ENCODE measurements at places on chromosomes 3 and 15.

DNA sequence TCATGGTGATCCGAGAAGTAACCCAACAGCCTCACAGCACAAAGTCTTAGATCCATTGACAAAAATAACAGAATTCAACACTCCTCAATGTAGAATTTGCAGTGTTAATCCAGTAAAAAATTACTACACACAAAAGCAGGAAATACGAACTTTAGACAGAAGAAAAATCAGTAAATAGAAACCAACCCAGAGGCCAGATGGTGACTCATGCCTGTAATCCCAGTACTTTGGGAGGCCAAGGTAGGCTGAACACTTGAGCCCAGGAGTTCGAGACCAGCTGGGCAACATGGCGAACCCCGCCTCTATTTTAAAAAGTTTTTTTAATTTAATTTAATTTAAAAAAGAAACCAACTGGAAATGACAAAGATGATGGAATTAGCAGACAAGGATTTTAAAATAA, 36.1 kb downstream of the SELENOT start:
- DNase-seq = no peak

DNA sequence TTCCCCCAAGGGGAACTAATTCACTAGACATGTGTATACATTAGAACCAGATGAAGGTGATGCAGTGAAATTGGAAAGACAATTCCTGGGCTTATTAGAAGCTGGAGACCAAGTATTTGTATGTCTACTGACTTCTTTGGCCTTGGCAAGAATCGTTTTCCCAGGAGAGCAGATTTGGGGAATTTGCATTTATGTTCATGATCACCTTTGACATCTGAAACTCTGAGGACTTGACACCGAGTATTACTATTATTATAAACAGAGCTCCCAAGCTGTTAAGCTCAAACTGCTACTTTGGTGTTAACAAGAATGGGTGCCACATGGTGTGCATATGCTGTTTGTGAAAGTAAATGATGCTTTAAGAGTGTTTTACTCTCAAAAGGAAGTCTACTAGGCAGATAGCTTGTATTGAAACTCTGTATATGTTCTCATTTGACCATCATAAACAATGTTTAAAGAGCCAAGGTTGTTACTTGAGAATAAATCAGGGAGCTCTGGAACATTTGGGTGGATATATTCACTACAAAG, 519.8 kb upstream of the GOLIM4 start:
- DNase-seq = no peak

GRCh38 chr3:149339931-149340309, 6.5 kb upstream of the TM4SF18 start:
- DNase-seq = peak; percentile 3

GRCh38 chr3:189625071-189625470, 6.1 kb upstream of the TP63 start:
- DNase-seq = no peak

DNA sequence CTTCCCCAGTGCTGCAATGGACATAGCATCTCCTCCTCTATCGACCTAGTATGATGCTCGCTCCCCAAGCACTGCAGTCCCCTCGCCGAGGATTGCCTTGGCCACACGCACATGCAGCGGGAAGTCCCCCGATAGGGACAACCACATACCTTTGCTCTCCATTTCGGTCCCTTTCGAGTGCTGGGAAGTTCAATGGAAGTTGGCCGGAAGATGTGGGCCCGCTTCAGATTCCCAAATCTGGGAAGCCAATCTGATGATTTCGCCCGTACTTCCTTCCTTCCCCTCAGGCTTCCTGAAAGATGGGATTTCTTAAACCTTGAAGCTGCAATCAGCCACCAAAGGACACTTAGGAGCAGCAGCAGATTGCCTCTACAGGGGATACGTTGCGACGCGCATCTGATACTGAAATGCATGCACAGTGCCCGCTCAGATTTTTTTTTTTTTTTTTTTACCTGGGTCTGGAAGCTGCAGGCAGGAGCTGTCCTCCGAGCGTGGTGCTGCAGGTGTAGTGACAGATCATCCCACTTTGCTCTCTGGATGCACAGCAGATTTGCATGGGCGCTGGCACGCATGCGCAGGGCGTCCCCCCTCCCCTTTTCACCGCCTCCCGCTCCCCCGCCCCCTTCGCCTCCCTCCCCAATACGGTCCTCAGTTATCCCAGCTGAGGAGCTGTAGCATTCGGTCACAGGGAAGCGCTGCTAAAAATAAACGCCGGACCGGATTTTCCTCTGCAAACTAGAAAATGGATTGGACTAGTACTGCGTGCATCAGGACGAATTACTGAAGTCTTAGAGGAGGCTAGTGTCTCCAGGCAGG, at the start of gene FGF12:
FGF12 (minus strand) TSS at position 510 of the 816 bp plus-strand sequence.
- DNase-seq = no peak

DNA sequence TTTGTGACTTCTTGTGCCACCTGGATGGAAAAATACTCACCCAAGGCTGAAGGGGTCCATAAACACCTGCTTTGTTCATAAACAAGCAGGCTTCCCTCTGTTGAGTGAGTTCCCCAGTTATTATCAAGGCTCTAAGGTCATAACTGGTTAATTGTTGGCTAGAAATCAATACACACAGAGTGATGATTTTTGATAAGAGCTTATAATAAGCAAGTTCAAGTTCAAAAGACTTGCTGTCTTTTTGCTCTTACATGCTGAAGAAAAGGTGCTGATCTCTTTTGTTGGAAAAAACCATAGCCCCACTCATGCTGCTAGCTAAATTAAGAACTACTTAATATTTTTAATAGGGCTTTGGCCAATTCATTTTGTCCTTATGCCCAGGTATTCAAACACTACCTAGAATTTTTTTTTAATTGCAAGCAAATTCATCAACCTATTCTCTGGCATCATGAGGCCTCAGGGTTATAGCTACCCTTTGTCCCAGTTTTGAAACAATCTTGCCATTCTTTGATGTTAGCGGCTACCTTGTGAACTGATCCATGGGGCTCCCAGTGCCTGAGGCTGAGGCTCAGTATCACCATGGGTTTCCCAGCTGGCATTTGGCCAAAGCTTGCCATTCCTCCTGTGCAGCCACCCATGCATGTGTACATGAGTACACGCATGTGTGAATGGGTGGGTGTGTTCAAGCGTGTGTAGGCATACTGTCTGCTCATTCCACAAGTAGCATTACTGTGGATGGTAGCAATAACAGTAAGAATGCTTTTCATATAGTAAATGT, 127.6 kb upstream of the LPP start:
- no peak for DNase-seq

DNA sequence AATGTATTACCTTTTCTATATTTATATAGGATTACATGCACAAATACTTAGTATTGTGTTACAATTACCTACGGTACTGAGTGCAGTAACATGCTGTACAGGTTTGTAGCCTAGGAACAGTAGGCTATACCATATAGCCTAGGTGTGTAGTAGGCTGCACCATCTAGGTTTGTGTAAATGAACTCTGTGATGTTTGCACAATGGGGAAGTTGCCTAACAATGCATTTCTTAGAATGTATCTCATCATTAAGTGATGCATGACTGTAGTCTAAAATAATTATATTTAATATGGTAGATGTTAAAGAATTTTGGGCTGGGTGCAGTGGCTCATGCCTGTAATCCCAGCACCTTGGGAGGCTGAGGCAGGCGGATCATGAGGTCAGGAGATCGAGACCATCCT, 281.0 kb downstream of the KLF13 start:
- DNase-seq = no peak

GRCh38 chr3:158792709-158793108, 9.1 kb upstream of the MFSD1 start:
- DNase-seq = no peak

GRCh38 chr3:3134750-3135448, 8.2 kb downstream of the TRNT1 start:
- no peak for DNase-seq

- no peak for DNase-seq
Measured at GRCh38 chr3:70201975-70202374, 110.5 kb downstream of the MDFIC2 start.

- no peak for DNase-seq
Measured at GRCh38 chr15:92163641-92164040, 230.0 kb upstream of the ST8SIA2 start.

- no peak for DNase-seq
Measured at GRCh38 chr3:134216851-134217250, 33.8 kb downstream of the RYK start.

- DNase-seq = no peak
Measured at GRCh38 chr3:23489300-23490158, 286.4 kb downstream of the UBE2E2 start.

GRCh38 chr3:172708921-172709773, 1.7 kb downstream of the NCEH1 start:
- no peak for DNase-seq

GRCh38 chr15:59124261-59124660, 19.3 kb downstream of the CCNB2 start:
- no peak for DNase-seq

DNA sequence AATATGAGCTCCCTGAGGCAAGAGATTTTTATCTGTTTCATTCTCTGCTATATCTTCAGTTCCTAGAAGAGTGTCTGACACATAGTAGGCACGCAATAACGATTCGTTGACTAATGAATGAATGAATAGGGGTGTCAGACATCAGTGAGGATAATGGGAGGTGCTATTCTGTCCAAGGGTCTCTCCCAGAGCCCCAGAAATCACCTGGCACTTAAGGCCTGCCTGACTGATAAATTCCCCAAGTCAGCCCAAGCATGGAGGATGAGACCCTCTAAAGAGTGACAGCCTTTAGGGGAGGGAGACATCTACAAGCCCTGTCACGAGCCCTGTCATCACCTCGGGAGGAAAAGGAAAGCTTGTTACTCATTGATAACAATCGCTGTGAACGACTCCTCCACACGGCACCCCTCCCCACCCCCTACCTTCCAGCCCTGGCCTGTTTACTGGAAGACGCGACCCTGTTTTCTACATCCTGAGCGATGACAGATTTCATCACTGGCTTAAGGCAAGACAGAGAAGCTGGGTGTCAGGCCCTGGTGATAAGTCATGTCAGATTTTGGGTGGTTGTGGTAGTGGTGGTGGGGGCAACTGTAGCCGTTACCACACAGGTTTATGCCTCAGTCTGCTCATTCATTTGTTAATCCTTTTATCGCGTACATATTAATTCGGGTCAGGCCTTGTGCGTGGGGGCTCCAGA, 23.1 kb downstream of the BHLHE40 start:
- no peak for DNase-seq

GRCh38 chr15:33453761-33454160, 143.0 kb downstream of the RYR3 start:
- no peak for DNase-seq

DNA sequence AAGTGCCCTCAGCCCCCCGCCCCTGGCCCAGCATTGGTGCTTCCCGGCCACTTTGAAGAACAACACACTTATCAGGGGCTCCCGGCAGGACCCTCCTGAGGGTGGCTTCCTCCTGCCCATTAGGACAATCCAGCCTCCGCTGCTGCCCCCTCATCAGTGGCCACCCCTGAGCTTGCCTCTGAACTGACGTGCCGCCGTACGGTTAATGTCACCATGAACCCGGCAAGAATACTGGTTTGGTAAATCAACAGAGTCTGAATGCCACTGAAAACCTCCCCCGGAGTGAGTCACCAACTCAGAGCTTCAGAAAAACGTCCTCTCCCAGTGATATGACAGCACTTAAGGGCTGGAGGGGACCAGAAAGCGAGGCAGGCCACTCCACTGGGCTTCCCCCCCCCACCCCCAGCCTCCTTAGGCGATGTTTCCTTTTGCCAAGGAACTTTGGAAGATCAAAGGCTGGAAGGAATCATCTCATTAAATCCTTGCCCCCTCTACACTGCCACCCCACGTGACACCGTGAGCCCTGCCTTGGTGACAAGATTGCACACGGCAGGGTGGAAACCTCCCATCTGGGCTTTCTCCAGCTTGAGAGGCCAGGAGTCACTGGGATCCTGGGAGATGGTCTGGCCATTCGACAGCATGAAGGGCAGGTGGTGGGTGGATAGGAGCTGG, 142.1 kb downstream of the NUP210 start:
- DNase-seq = no peak

GRCh38 chr3:150494411-150494977, 51.8 kb downstream of the SERP1 start:
- no peak for DNase-seq

DNA sequence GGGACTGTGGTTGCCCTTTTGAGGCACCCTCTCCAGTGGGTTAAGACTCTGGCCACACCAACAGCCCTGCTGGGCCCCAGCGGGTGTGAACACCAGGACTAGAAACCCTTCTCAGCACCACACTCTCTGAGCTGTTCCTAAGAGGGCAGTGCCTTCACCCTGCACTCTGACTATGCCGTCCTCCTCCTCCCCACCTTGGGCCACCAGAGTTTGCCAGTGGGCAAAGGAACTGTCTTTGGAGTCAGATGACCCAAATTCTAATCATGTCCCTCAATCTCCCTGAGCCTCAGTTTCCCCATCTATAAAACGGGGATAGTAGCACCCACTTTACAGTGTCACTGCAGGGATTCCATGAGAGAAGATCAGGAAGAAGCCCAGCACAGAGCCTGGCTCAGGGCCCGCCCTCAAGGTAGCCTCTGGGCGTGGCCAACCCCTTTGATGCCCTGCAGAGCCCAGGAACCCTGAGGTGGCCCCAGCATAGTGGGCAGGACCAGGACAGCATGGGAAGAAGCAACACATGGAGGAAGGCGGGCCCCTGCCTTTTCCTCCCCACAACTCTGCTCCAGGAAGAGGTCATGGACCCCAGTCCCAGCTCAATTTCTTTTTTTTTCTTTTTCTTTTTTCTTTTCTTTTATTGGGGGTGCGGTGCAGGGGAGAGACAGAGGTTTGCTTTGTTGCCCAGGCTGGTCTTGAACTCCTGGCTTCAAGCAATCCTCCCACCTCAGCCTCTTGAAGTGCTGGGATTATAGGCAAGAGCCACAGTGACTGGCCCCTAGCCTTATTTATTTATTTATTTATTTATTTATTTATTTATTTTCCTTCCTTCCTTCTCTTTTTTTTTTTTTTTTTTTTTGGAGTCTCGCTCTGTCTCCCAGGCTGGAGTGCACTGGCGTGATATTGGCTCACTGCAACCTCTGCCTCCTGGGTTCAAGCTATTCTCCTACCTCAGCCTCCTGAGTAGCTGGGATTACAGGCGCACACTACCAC, 115.7 kb upstream of the LINGO1 start:
- DNase-seq = no peak

GRCh38 chr15:34318277-34319079, 19.1 kb downstream of the SLC12A6 start:
- no peak for DNase-seq

DNA sequence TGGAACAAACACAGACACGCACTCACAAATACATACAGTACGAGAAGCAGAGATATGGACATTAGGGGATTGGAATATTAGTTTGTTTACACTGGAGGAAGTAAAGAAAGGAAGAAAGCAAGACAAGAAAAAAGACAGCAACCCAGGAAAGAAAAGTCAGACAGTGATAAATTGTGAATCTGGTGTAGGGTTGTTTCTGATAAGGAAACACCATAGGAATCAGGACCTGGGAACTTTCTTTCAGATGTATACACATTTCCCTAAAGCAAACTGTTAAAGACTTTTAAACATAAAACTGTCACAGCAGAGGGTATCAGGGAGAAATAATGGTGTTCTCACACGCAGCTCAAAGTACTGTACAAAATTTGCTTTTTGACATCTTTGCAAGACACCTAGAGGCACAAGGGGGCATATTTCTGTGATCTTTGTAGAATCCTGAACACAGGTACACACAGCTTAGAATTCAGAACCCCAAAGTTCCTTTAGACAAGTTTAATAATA, 153.7 kb downstream of the TUSC7 start:
- no peak for DNase-seq

GRCh38 chr15:60590935-60591495, 112.1 kb upstream of the ICE2 start:
- DNase-seq = no peak

- DNase-seq = no peak
Measured at GRCh38 chr3:42654331-42655201, 1.1 kb downstream of the ZBTB47 start.

GRCh38 chr15:32643907-32644445, 2.5 kb downstream of the SCG5 start:
- DNase-seq = no peak

- no peak for DNase-seq
Measured at GRCh38 chr3:14812196-14812790, 6.5 kb upstream of the FGD5 start.
